ENCODE measurements at places on chromosomes 1 and 21.

GRCh38 chr21:39818557-39818956, 48.7 kb upstream of the PCP4 start:
- DNase-seq: no peak

DNA sequence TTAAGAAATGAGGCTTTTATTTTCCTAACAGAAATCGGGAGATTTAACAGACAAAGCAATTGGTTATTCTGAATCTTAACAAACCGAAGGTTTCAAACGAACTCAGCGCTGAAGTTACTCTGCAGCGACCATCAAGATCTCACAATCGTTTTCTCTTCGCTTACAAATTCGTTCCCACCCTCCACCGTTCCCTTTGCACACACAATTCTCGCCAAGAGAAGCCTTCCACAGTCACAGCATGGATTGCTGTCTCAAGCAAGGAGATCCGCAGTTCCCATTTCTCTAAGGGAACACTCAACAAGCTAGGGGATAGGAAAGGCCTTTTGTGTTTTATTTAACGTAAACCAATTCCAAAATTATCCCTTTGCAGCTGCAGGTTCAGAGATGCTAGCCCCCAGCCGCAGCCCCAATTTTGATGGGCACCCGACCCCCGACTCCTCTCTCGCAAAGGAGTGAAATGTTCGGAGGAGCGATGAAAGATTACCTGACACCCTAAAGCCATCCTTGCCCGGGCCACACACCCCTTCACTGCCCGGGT, 755 bp downstream of the FBXO42 start:
- peak; percentile 6 for DNase-seq

DNA sequence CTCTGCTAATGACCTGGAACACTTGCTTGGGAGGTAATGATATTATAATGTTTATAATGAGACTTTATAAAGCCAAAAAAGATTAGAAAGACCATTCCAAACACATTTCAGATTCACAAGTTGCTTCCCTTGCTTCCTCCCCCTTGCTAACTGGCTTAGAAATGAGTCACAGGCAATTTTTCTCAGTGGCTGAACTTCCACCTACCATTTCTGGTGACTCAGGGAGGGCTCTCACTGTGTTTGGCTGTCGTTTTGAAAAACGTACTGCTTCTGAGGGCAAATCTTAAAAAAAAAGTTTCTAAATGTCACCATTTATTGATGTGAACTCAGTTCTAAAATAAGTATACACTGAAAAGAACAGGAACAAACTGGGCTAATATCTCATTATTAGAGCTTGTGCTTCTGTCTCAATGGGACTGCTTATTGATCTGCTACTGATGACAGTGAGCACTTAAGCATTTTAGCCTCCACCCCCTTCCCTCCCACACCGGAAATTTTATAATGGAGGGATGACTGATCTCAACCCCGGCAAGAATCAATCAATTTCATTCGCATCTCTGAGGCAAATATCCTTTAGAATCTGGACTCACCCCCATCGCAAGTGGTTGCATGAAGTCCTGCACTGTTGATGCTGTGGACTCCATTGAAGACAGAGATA, 278.3 kb downstream of the KCTD3 start:
- no peak for DNase-seq

DNA sequence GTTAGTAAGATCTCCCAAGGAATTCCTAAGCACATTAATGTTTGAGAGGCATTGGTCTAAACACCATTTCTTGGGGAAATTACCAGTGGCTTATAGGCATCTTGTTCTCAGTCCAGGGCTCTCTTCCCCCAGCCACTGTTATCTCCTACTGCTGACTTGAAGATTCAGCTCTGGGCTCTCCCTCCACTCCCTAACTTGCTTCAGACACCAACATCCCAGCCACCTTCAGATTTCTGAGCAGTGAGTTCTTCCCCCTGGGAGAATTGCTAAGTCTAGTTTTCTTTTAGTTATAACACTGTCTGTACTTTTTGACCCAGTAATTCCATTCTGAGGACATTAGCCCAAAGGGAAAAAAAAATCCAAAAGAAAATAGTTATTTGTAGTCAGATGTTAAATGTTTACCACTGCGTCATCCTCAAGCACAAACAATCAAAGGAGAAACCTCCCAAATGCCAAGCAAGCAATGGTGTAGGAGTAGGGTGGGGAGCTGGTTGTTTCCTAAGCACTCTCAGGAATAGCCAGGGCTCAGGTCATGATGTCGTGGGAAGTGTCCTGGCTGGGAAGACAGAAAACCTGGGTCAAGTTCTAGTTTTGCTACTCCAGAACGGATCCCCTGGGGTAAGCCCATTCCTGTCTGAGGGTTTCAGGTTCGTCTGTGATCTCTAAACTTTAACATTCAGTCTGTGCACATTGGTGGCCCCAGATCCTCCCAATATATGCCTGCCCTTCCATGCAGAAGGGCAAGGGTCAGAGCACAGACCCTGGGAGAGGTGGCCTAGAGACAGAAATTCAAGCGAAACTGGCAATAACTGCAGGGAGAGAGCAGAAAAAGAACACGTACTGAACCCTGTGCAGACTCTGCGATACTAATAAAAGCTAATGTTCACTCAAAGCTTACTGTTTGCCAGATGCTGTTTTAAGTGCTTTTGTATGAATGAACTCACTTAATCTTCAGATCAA, 191.1 kb upstream of the FGGY start:
- no peak for DNase-seq

DNA sequence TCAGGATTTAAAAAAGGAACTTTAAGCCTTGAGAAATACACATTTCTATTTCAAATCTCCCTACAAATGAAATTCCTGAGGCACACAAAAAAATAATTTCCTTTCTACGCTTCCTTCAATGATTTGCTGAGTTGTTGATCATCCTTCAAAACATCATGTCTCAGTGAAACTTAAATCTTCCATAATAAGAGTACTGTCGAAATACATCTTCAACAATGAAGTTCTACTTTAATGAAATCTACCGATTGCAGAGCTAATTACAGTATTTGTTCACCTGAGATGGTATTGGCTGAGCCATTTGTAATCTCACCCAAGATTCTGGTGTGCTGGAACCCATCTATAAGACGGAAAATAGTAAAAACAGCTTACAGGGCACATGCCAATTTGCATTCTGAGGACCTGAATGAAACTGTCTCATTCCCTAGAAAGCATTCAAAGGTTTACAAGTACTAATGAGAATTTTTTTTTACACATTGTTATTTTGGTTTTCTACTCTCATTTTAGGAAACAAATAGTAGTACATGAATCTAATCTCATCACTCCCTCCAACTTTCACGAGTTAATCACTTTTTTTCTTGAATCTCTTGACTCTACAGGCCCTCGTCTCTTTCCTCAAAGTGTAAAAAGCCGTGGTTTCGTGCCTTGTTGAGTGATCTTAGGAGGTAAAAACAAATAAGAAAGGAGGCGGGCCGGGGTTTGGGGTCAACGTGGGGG, 1.1 kb downstream of the CHML start:
- DNase-seq: no peak

GRCh38 chr1:42779725-42780124, 5.1 kb upstream of the TMEM269 start:
- DNase-seq: no peak

GRCh38 chr1:181987334-181987895, 74.1 kb downstream of the ZNF648 start:
- DNase-seq: no peak

DNA sequence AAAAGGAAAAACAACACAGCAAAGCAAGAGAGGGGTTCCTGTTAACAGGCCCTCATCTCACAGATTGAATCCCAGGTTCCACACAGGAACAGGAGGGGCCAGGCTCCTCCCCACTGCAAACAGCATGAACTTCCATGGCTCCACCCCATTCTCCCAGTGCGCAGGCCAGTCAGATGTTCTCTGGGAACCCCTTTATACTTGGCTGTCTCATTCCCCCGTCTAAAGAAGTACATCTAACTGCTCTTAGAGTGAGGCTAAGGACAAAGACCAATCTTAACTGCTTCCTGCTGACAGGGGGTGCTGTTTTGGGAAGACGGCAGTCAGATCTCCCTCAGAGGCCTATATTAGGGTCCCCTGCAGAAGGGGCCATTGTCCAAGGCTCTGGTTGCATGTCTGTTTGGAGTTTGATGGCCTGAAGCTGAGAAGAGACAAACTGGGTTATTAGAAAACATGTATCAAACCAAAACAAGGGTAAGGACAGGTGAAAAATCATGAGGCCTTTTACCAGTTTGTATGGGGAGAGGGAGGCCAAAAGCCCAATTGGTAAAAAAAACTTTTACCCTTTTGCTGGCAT, 10.5 kb upstream of the NASP start:
- no peak for DNase-seq

GRCh38 chr21:26555540-26556146, 17.4 kb downstream of the CYYR1 start:
- DNase-seq: no peak

DNA sequence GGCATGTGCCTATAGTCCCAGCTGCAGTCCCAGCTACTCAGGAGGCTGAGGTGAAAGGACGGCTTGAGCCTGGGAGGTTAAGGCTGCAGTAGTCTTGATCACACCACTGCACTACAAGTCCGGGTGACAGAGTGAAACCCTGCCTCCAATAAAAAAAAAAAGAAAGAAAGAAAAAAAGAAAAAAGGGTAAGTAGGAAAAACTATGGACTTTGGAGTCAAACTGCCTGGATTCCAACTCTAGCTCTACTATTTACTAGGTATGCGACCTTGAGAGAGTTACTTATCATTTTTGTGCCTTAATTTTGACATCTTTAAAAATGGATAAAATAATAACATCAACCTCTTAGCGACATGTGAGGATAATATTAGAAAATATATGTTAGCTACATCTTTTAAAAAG, 150.8 kb downstream of the SLC45A1 start:
- no peak for DNase-seq

GRCh38 chr1:206577626-206578025, 34.6 kb downstream of the EIF2D start:
- no peak for DNase-seq

DNA sequence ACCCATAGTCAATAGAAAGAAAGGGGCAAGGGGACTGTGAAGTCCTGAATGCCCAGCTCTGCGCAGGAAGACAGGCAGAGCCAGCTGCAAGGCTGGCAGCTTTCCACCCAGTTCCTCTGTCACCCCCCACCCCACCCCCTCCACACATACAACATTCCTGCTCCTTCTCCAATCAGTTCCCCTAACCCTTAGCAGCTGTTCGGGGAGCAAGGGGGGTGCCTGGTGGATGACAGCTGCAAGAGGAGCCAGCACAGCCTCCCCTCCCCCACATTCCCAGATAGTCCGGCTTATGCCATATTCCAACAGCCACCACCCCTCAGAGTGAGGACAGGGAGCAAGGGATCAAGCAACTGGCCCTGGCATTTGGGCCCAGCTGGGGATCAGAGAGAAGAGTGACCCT, 9.7 kb downstream of the ARHGEF2 start:
- no peak for DNase-seq

DNA sequence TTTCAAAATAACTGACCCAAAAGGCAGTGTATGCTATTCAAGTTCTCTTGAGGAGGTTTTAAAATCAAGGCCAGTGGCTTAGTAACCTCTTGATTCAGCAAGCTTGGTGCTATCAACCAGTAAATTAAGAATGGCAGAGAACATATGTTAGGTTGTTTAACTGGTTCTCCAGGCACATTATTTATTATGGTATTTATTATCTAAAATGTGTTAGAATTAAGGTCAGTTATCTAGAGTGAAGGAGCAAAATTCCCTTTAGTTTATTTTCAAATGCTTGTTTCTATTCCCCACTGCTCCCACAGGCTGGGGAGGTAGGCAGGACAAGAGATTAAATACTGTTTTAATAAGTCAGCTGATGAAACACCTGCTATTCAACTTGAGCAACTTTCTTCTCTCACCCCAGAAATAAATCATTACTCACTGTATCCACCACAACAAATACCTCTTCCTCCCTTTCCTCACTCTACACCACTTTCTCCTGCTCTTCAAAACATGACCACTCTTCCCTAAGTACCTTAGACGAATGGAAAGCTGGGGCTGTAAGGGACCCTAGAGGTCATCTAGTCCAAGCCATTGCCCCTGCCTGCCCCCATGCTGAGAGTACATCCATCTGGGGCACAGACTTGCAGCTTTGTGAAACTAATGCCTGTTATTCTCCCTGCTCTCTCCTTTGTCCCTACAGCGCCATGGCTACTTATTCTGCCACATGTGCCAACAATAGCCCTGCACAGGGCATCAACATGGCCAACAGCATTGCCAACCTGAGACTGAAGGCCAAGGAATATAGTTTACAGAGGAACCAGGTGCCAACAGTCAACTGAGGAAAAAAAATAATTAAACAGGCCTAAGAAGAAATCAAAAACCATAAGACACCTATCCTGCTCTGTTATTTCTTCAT, 71.7 kb downstream of the PRRX1 start:
- no peak for DNase-seq

DNA sequence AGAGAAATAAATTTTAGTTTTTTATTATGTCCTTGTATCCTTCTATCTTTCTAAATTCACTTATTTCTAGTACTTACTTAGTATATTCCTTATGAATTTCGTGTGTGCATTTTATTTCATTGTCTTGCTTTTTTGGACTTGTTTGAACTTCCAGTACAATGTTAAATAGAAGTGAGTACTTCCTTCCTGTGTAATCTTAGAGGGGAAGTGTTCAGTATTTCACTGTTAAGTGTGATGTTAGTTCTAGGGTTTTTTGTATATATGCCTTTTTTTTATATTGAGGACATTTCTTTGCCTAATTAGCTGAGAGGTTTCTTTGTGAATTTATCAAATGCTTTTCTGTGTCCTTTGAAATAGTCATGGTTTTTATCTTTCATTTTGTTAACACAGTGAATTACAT, 10.7 kb downstream of the LYPLAL1 start:
- no peak for DNase-seq

All from NCI-H345 (cell line).